ENCODE measurements at places on chromosomes 7 and 10.
A peak's percentile ranks its signal among the peaks of the same experiment; 100 is the strongest.

GRCh38 chr10:96683710-96684109 is 36.6 kb downstream of the PIK3AP1 start:
- DNase-seq = no peak

DNA sequence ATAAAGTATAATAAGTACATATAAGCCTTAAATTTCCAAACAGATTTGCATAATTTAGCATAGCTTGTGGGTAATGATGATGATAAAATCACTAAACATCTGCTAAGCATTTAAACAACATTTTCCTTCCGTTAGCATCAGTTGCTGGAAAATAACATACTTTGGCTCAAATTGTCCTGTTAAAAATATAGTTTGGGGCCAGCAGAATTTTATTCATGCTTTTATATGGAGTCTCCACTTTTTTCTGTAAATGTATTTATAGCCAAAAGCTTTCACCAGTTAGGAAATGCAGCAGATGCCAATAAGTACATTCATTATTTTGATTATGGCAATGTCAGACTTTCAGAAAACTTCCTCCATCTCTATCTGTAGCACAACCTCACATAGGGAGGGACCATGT is 107.2 kb downstream of the CNTNAP2 start:
- no peak for DNase-seq

GRCh38 chr7:83782628-83783027 is 133.7 kb upstream of the SEMA3E start:
- DNase-seq = no peak

DNA sequence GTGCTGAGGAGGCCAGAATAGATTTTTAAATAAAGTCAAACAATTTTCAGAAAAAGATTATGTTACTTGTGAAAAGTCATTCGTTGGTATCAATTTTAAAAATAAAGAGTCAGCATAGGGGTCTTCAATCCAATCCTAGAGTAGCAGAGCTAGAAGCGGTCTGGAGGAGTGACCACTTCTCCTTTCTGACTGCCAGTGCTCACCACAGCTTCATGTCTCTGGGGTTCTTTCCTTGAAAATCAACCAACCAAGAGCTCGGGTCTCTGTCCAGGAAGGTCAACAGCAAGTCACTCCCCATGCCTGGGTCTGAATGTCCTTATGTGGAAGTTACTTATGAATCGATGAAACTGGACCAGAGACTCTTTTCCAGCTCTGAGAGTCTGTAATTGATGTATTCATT is 14.3 kb downstream of the PTPRN2 start:
- no peak for DNase-seq

- peak; percentile 58 for DNase-seq
These were observed 26.1 kb upstream of the CCNJ start for GRCh38 chr10:96017191-96017687.

Measured in midbrain (tissue), 1 donor.